MG63 (cell line): ENCODE measurements at places on chromosomes 5 and 9.

- no peak for DNase-seq
Measured at GRCh38 chr9:16316911-16317817, 553.3 kb downstream of the BNC2 start.

GRCh38 chr9:72292256-72292682 lies 72.7 kb downstream of the ZFAND5 start:
- no peak for DNase-seq

- DNase-seq = no peak
Measured at GRCh38 chr9:119991797-119992196, 588.2 kb downstream of the CDK5RAP2 start.

DNA sequence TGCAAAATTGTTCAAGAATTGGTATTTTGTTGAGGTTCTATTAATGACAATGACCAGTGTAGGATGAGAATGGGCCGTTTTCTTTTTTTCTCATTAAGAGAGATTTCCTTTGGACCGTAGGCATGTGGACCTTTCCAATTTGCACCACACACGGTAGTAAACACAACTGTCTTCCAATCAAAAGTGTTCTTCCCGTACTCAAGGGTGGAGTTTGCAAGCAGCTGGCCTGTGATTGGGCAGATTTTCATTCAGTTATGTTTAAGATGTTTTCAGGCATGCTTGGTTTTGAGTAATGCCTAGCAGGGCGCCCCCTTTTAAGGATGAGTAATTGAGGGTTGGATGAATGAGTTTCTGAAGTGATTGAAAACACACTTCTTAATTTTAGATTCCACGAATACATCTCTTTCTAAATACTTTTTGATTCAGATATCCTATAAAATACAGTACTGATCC lies 2.5 kb downstream of the KDM3B start:
- DNase-seq = peak; percentile 74

DNA sequence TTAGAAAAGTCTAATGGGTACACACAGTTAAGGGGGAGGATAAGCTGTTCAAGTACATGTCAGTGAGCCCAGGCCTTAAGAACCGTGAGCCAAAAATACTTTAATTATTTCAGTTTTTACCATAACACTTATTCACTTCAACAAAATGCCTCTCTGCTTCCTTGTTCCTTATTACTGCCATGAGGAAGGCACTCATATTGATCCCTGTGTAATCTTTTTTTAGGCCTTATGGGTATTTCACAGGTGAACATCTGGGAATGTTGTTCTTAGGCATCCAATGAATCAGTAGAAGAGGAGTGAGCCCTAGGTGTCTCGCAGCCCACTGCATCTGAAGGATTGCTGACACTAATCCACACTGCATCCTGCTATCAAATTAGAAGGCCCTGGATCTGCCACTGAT lies 13.5 kb upstream of the DMAC1 start:
- DNase-seq = no peak

- DNase-seq = no peak
Measured at GRCh38 chr9:129398961-129399633, 221.0 kb upstream of the IER5L start.

GRCh38 chr9:106915851-106916250 lies 52.9 kb downstream of the ZNF462 start:
- no peak for DNase-seq

- DNase-seq = peak; percentile 11
Measured at GRCh38 chr9:6788162-6789016, 30.6 kb downstream of the KDM4C start.

DNA sequence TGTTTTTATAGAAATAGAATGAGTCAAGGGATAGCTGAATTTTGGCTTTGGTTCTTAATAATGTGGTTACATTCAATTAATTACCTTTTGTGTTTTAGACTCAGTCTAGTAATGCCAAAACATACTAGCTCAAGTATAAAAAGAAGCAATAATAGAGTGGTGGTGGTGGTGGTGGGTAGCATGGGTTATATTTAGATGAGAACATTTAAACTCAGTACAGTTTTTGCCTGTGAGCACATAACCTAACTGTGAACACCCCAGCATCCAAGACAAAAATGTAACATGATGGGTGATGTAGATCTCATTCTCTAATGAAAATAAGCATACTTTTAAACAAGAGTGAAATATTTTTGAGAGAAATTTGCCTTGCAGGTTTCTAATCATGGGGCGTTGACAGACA lies 14.2 kb downstream of the CPEB4 start:
- DNase-seq = no peak

DNA sequence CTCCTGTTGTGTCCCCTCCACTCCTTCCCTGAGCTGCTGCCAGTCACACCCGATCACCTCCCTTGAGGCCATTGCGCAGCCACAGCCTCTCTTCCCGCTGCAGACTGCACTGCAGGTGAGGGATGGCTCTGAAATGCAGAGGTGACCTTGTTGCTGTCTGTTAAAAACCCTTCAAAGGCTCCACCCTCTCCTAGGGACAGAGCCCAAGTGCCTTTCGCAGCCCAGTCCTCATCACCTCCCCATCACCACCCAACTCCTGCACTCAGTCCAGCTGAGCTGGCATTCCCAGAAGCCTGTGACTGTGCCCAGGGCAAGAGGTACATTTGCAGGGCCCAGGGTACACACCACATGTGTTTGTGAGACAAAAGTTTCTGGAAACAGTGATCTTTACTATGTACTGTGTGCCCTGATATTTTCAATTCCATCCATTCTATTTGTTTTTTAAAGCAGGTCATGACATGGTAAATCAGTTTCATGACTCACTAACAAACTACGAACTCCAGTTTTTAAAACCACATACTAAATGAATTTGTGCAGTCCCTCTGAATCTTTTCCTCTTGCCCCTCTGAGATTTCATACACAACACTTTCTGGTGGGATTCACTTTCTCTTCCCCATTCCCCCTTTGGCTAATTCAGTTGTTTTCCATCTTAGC lies 73.0 kb upstream of the SPOCK1 start:
- no peak for DNase-seq

DNA sequence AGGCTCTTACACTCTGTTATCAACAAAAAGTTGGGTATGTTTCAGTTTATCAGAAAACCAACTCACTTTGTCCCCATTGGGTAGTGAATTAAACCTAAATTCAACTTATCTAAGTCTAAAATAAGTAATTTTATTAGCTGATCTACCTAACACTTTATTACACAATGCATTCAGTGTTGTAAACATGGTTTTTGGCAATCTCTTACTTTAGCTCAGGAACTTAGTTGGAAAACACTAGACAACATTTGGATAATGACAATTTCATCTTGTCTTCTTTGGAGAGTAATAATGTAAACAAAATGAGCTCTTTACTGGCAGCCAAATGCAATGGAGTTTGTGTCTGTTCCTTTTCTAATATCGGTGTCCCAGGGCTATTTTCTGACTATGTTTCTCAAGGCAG lies 33.0 kb downstream of the FGF10 start:
- no peak for DNase-seq

DNA sequence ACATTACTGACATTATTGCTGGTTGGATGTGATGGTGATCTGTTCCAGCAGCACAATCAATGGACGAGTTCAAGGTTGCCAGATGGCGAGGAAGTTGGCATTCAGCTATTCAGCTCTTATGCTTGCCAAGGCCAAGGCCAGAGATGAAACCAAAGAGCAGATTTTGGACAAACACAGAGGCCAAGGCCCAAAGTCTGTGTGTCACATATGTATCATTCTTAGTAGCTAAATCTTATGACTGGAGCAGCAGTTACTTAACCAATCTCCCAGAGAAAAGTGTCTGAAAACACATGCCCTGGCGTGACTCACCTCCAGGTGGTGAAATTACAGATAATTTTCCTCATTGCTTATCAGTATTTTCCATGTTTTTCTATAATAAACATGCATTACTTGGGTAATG lies 189.0 kb upstream of the EGFLAM start:
- peak; percentile 28 for DNase-seq

DNA sequence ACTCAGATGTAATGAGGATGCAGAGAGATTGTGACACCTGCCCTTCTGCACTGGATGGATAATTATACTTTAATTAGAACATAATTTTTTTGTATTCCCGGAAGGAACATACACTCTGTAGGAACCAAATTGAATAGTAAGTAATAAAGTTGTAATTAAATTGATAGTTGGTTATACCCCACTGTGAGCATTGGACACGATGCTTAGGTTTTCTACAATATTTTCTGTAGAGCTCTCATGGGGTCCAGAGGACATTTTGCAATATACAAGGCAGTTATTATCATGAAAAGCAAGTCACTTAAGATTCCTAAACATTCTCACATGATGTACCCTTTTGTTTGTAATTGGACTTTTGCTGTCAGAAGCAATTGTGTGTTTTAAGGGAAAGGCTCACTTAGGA lies 63.4 kb downstream of the DIRAS2 start:
- no peak for DNase-seq

DNA sequence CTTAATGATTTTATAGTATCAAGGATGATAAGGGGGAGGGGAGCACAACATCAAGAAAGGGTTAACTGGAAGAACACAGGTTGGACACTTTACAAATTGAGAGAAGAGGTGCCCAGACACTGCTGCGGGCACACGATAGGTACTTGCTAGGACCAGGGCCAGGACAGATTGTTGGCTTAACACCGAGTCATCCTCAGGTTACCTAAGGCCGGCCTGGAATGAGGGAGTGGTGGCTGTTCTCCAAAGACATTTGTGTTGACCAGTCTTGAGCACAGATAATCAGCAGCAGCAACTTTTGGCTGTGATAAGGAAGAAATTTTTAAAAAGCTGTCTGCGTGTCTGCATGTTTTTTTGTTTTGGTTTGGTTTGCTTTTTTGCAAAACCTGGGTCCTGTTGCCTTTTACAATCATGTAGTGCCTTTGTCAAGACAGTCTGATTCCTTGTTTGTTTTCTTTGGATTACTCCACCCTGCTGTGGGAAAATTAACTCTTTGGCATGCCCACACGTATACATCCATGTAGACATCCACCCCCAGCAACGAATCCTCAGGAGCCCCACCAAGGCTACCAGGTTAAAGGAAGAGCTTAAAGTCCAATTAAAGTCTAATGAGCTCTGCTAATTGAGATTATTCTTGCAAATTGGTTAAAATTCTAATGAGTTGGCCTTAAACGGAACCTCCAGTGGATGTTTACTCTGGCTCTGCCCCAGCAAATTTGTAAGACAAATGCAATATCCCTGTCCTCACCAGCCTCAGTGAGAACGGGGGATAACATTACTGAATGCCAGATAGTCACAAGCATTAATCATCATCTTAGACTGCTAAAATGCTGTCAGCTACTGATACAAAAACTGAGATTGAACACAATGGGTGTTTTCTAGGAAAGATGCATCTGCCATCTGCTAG lies 382.3 kb downstream of the ACTL7B start:
- peak; percentile 64 for DNase-seq

GRCh38 chr5:140235791-140236551 lies 61.0 kb downstream of the CYSTM1 start:
- DNase-seq = no peak

DNA sequence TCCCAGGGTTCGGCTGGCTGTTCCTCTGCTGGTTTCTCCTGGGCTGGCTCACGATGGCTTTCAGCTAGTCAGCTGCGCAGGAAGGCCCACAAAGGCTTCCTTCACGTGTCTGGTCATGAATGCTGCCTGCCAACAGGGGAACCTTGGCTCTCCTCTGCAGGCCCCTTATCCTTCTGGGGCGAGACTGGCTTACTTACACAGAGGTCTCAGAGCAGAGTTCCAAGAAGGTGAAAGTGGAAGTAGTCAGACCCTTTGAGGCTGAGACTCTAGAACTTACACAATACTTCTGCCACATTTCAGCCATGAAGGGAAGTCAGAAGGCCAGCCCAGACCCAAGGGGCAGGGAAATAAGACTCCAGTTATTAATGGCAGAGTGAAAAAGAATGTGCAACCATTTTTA lies 99.5 kb downstream of the LHFPL2 start:
- DNase-seq = no peak

- no peak for DNase-seq
Measured at GRCh38 chr5:15555176-15555575, 55.2 kb downstream of the FBXL7 start.

- no peak for DNase-seq
Measured at GRCh38 chr9:35042081-35042604, 30.3 kb downstream of the VCP start.

DNA sequence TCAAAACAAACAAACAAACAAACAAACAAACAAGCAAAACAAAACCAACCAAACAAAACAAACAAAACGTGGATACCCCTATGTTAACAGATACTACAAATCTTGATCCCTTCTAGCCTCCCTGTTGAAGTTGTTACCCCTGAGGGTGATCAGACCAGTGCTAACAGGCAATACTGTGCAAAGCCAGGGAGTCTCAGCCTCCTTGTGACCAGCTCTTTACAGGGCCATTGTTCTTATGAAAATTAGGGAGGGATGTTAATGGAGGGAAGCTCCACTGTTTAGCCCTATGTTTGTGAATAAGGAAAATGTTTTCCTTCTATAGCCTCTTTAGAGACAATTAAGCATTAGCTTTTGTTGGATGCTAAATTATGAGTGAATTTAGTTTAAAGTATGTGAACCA lies 1072.1 kb upstream of the WWC1 start:
- no peak for DNase-seq

DNA sequence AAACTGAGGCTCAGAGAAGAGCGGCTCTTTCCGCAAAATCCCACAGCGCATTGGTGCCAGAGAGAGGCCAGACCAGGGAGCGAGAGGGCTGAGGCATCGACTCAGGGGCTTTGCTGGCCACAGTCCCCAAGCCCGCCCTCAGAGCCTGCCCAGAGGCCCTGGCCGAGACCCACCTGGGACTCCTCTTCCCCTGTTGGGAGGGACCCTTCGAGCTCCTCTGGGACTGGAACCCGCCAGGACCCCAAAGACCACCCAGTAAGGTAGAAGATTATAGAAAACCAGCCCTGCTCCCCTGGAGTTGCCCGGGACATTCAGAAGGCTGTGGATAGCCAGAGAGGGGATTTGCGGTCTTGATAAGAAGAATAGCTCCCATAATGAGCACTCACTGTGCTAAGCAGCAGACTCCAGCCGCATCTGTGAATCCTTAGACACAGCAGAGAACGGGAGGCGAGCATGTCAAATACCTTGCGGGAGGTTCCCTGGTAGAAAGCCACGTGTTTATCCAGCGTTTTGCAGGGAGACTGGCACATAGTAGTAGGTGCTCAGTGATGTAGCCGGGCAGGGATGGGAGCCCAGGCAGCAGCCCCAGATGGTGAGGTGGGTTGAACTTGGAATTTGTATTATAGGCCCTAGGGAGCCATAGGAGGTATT lies 651 bp upstream of the AK1 start:
- no peak for DNase-seq

DNA sequence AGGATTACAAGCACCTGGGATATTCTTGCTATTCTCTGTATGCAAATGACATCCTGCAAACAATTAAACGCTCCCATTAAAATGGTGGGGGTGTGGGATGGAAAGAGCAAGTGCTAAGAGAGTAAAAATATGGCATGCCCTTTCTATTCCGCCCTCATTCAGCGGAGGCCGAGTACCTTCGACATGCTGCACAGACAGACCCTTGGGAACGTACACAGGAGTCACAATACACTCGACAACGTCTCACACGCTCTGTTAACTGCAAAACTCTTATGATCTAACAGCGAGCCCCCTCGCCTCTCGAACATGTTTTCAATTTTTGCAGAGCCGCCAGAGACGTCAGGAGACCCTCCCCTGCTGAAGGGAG lies 322.2 kb downstream of the CEMIP2 start:
- no peak for DNase-seq

- peak; percentile 88 for DNase-seq
Measured at GRCh38 chr5:150615141-150615699, 25.2 kb upstream of the SYNPO start.

- DNase-seq = no peak
Measured at GRCh38 chr5:124561451-124561850, 185.0 kb downstream of the ZNF608 start.
